CD8-positive, alpha-beta T cell (primary cell): ENCODE measurements at places on chromosomes 6 and 20. TPM values are rescaled to one million over a fixed set of nuclear protein-coding genes. Genes with fewer than 3 reads are reported as not detected.

Gene FAM217A
- not detected for total RNA-seq

Gene PAX1
- total RNA-seq: not detected

Gene MYCT1
- total RNA-seq: not detected

Gene MLIP
- total RNA-seq: not detected

Gene HLA-DQB1
- 30.6 TPM for total RNA-seq

Gene GPLD1
- total RNA-seq: 0.73 TPM

Gene CAPN11
- total RNA-seq: 0.22 TPM

Gene NOTCH4
- not detected for total RNA-seq

Gene SLC17A3
- total RNA-seq: not detected

Gene PARD6B
- total RNA-seq: 6.3 TPM

Gene LATS1
- total RNA-seq: 37.2 TPM

Gene CTCFL
- not detected for total RNA-seq

Gene LIME1
- 123 TPM for total RNA-seq

Gene BMP6
- total RNA-seq: not detected

Gene SLC22A16
- total RNA-seq: not detected

Gene FOXQ1
- total RNA-seq: not detected

Gene WFDC10B
- total RNA-seq: not detected

Gene LY6G5B
- 30.6 TPM for total RNA-seq
